Stimulated activated CD4-positive, alpha-beta T cell treated with anti-CD3 and anti-CD28 coated beads, Interleukin-15, amount 100 ng/mL, for 24 hours (primary cell): ENCODE measurements at places on chromosomes 5 and 9.

GRCh38 chr5:81694726-81695125 lies 56.2 kb downstream of the SSBP2 start:
- no peak for DNase-seq

DNA sequence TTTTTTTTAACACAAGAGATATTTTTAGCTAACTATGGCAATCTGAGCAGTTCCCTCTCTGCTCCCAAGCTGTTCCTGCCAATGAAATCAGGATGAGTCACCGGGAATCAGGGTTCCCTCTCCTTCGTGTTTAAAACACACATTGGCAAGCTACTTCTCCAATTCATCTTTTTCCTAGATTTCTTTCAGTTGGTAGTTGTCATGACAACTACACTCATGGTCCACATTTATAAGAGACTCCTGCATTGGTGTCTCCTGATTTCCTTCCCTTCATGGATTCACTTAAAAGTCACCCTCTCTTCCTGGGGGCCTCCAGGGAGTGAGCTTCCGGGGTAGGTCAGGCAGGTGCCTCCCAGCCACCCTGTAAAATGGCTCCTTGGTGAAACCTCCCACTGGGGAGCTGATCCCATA lies 72.3 kb upstream of the NIPAL4 start:
- DNase-seq = no peak

DNA sequence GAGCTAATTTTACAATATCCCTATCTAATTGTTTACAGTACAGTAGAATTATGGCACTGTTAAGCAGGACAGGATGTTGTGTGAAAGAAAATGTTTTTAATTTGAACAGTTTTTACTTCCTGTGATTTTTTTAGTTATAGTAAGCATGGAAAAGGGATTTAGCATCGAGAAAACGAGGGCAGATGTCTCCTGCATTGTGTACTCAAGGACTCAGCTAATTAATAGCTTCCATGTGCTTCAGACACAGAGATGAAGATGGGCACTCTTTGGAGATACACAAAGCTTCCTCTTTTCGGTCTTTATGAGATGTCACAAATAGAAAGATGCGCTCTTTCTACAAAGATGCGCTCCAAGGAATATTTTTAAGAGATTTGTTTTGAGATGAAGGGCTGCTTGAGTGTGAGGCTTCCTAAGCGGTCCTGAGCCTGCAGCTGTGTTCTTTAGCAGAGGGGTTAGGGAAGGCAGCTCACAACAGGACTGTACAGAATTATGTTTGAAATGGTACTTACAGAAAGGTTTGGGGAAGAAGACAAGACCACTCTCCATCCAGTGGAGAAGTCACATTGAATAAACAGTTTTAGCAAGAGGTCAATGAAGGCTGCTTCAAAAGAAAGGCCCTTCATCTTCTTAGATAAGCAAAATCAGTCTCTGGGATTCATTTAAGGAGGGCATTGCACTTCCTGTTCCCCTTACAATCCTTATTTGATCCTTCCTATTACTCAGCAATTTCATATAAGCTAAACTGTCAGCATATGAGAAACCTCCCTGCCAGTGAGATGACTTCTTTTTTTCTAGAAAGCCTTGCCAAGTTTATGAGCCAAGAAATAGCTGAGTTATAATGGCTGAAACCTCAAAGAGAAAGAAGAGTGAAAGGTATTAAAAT lies 311.5 kb downstream of the EFNA5 start:
- DNase-seq = no peak

GRCh38 chr5:60487885-60488442 lies 212.0 kb downstream of the DEPDC1B start:
- no peak for DNase-seq

GRCh38 chr9:4964540-4964939 lies 20.5 kb upstream of the JAK2 start:
- no peak for DNase-seq
